ENCODE measurements at places on chromosomes 11 and 22.

DNA sequence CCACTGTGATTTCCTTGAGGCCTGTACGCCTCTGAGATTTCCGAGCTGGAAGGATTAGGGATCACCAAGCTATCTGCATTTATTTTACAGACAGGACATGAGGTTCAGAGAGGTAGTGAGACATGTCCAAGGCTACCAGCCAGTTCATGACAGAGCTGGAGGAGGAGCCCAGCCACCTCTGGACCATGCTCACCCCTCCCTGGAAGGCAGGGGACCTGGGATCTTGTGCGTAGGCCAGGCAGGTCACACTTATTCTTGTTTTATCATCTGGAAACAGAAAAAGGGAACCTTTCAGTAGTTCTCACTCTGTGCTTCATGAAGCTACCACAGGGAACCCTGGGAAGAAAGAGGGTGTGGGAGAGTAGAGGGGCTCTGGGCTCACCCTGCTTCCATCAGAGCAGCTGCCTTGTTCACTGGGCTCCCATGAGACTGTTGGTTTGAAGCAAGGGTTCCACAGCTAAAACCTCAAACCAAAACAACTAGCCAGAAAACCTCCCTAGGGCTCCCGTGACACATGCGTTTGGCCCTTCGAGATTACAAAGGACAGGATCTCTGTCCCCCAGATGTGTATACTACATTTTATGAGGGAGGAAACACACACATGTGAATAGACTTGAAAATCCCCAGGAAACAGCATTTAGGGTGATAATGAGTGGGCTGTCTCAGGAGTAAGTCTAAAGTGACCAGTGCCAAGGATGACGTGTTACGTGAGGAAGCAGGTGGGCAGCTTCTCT lies 106.4 kb downstream of the DSCAML1 start:
- DNase-seq: no peak

- no peak for DNase-seq
Observed at GRCh38 chr11:130218501-130219070, 59.0 kb downstream of the ST14 start.

- no peak for DNase-seq
Observed at GRCh38 chr22:20863366-20863765, 4.6 kb downstream of the SNAP29 start.

GRCh38 chr22:20013382-20013871 lies 3.2 kb downstream of the ARVCF start:
- DNase-seq: no peak

GRCh38 chr11:108414958-108415357 lies 52.4 kb downstream of the C11orf65 start:
- no peak for DNase-seq

- no peak for DNase-seq
Observed at GRCh38 chr22:38284042-38284402, 11.2 kb upstream of the TMEM184B start.

DNA sequence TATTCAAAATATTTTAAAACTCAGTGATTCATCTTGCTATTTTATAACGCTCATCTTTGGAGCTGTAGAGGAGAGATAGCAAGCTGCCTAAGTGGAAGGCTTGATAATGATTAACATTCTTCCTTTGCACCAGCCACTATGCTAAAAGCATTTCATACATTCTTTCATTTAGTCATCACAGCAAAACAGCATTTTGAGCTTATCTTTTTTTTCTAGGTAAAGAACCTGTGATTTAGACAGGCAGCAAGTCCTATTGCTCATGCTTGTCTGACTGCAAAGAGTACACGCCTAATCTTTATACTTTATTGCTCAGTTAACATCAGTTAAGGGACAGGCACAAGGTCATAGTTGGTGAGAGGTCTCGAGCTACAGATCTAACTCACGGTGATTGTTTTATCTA lies 713.1 kb upstream of the ARHGAP42 start:
- no peak for DNase-seq

DNA sequence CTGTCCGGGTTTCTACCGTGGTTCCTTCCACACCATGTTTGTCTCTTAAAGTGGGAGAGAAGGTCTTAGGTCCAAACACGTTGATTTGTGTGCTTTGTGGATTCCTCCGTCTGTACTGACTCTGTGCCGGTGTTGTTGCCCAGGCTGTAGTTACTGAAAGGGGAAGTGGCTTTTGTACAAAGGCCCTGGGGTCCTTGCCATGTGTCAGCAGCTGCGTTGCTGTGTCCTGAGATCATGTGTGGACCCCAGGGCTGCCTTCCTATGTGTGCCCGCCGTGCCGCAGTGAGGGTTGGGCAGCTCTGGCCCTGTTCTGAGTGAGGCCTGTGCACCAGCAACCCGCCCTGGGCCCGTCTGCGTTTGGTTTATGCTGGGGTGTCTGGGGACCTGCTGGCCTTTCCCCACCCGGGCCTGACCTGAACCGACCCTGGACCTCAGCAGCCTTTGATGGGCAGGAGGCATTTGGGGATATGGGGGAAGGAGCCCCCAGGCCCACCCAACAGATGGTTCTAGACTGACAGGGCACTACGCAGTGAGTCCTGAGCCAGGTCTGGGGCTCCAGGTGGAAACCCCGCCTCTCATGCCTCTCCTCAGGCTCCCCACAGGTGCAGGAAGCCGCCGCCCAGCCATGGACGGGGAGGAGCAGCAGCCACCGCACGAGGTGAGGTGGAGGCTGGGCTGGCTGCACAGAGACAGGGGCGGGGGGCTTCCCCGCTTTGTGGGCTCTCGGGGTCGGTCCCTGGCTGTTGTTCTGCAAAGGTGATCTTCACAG lies 6.9 kb downstream of the TRABD start:
- DNase-seq: no peak

- DNase-seq: no peak
Observed at GRCh38 chr11:96134602-96135001, 208.4 kb downstream of the MAML2 start.

DNA sequence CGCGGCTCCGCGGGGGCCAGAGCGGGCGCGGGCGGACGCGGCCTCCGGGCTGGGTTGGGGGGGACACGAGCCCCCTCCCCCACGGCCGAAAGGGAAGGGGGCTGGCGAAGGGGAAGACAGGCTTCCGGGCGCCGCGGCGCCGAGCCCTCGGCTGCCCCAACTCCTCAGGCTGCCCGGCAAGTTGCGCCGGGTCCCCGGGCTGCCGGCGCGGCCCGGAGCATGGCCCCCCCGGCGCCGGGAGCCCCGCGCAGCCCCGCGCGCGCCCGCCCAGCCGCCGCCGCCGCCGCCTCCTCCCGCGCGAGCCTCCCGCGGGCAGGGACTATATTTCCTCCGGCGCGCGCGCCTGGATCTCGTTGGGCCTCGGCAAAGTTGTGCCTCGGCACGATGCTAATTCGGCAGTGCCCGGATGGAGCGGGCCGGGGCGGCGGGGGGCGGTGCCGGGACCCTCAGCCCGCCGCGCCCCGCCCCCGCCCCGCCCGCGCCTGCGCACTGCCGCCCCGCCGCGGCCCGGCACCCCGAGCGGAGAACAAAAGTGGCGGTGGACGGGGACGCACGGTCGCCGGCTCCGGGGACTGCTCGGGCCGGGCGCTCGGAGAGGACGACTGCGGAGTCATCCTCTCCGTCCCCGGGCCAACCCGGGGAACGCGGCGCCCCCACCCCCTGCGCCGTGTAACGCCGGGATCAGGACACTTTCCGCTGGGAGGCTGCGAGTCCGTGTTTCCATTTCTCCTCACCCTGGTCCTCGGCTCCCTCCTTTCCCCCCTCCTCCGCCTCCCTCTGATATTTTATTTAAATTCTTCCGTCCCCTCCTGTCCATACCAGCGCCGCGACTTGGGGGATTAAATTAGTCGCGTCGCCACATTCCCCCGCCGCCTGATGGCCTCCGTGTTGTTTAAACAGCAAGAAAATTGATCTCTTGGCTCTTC lies at the start of gene PHF21B:
Gene PHF21B (minus strand): TSS at position 400 of the 926 bp plus-strand sequence. CDS start 456 bp downstream, outside the sequence.
- peak; percentile 79 for DNase-seq

- peak; percentile 28 for DNase-seq
Observed at GRCh38 chr11:76408171-76408965, 27.2 kb downstream of the GVQW3 start.

GRCh38 chr11:41051919-41052635 lies 407.4 kb downstream of the LRRC4C start:
- no peak for DNase-seq

GRCh38 chr11:125086633-125087296 lies 23.7 kb downstream of the SLC37A2 start:
- no peak for DNase-seq

DNA sequence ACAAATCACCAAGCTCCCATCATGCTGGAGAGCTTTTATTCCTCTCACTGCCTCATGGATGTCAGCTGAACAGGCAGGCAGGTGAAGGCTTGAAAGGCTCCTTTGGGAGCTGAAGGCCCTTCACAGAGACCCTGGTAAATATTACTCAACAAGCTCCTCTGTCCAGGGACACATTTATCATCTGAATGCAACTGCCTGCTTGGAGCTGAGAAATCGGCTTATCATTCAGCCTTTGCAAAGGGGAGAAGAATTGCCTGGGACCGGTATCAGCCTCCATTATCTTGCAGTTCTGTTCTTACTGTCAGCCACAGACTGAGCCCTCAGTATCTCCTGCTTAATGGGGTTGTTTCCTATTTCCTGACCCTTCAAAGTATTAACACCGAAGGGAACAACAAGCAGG lies 113.8 kb upstream of the PITPNB start:
- no peak for DNase-seq

DNA sequence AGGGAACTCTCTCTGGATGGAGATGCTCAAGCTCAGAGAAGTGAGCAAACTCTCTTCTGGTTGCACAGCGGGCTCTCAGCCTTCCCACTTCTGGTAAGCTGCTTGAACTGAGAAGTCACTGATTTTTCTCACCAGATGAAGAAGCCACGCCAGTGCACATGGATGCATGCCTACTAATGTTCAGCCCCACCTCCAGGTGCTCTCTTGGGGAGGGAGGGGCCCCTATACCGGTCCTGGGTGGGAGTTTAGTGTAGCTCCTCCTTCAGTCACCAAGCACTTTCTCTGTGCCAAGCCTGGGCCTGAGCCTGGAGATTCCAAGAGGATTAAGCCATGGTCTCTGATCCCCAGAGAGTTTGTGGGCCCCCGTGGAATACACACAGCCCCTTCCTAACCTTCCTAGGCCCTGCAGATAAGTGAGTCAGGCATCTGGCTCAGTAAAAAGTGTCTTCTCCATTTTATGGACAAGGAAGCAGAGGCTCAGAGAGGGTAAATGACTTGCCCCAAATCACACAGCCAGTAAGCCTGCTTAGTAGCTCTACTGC lies 142.2 kb downstream of the ST3GAL4 start:
- DNase-seq: no peak

- no peak for DNase-seq
Observed at GRCh38 chr11:132551016-132551415, 981.3 kb downstream of the OPCML start.

DNA sequence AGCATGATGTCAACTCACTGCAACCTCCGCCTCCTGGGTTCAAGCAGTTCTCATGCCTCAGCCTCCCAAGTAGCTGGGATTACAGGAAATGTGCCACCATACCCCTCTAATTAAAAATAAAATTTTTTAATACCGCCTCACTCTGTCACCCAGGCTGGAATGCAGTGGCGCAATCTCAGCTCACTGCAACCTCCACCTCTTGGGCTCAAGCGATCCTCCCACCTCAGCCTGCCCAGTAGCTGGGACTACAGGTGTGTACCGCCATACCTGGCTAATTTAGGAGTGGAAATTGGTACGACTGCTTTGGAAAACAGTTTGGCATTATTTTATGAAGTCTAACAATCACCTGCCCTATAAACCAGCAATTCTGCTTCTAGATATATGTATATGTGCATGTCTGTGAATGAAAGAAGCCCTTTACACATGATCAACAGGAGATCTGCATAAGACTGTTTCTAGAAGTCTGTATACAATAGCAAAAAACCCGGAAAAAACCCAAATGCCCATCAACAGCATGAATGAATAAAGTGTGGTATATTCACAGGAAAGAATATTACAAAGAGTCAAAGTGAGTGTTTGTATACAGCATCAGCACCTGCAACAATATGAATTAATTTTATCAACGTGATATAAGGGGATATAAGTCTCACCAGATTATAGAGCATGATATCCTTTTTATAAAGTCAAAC lies 16.0 kb downstream of the SLC35F2 start:
- DNase-seq: no peak

Data from Jurkat, Clone E6-1 (cell line).